Fibroblast of lung (primary cell): ENCODE measurements at places on chromosomes 2 and 18. TPM values are rescaled to one million over a fixed set of nuclear protein-coding genes. Genes with fewer than 3 reads are reported as not detected.

The SAG gene
- polyA plus RNA-seq = not detected in 2 replicates

- no peak for DNase-seq
Measured at GRCh38 chr2:168748461-168748860, 54.0 kb upstream of the NOSTRIN start.

The MREG gene
- 2.4 and 3.4 TPM in 2 replicates for polyA plus RNA-seq

- DNase-seq = no peak
Measured at GRCh38 chr2:152657043-152657442, 60.2 kb downstream of the PRPF40A start.

GRCh38 chr2:64394153-64394552 lies 59.8 kb upstream of the LGALSL start:
- DNase-seq = no peak
